CD14-positive monocyte (primary cell): ENCODE measurements at places on chromosomes 7 and 10. TPM values are rescaled to one million over a fixed set of nuclear protein-coding genes. Genes with fewer than 3 reads are reported as not detected.

GRCh38 chr7:129797214-129797789 lies 155.5 kb downstream of the UBE2H start:
- no peak for DNase-seq

DNA sequence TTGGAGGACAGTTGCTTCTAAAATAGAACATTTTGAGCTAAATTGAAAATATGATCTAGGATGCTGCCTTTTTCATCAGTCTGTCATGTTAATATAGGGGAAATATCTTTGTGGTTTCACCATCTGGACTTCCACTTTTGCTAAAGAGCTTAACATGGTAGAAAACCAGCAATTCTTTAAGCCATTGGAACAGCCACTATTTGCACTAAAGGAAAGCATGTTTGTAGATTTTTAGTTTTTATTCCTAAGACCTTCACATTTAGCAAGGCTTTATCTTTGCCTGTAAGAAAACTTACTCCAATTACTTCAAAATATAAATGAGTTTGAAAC lies 291.0 kb downstream of the RNLS start:
- DNase-seq: no peak

DNA sequence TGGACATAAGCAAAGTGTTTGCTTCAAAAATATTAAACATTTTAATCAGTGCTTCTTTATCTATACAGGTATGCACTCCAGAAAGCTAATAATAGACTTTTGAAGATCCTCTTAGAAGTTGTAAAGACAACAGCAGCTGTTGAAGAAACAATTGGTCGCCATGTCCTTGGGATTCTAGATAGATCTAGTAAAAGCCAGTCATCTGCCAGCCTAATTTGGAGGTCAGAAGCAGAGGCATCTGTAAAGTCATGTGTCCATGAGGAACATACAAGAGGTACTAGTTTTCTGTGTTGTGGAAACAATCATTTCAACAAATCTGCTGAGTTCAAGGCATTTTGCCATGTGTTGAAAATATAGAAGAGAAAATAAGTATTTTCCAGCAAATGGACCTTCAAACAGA lies 89.3 kb downstream of the CYP51A1 start:
- DNase-seq: no peak

DNA sequence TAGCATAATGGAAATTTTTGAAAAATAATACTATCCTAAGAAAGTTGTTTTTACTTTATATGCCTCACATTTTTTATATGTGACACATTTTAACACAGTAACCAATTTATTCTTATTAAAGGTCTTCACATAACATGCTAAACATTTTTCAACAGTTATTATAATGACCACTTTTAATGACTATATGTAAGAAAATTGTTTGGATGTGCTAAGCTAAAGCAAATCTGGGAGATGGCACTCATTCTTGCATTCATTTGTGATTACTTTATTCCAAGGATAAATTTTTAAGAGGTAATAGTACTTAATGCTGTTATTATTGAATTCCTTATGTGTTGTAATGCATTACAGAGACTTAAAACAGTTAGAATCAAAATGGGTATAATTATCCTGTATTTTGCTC lies 88.1 kb downstream of the ANKIB1 start:
- no peak for DNase-seq

- no peak for DNase-seq
These were observed 263.7 kb downstream of the GLI3 start for GRCh38 chr7:41973202-41973730.

GRCh38 chr7:4070214-4070613 lies 611.9 kb upstream of the FOXK1 start:
- no peak for DNase-seq

GRCh38 chr7:81079746-81080145 lies 160.9 kb upstream of the SEMA3C start:
- no peak for DNase-seq

- no peak for DNase-seq
These were observed 140.2 kb upstream of the KLF6 start for GRCh38 chr10:3925184-3925583.

DNA sequence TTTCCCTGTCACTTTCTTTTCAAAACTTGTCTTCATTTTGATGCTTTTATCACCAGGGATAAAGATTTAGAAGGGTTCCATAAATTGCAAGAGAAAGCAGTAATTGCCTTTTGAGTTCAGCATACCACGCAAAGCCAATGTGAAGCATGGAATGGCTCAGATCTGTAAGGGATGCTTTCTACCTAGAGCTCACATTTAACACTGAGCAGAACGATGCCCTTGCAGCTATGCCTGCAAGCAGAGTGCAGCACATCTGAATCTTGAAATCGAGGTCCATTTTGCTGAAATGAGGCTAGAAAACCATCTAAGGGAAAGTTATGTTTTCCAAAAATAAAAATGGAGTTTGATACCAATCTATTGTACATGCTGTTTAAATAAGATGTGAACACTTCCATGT lies 171.2 kb upstream of the CELF2 start:
- no peak for DNase-seq

NCOA4 gene
- polyA plus RNA-seq: 784 TPM

ZNF853 gene
- not detected for polyA plus RNA-seq

ZP3 gene
- polyA plus RNA-seq: 3.9 and 4.3 TPM in 2 replicates

KIFBP gene
- 1.5 and 4.0 TPM in 2 replicates for polyA plus RNA-seq

VSTM4 gene
- not detected in 2 replicates for polyA plus RNA-seq

FUOM gene
- polyA plus RNA-seq: 29.8 and 60.2 TPM in 2 replicates
